Stimulated activated CD8-positive, alpha-beta memory T cell treated with anti-CD3 and anti-CD28 coated beads, Interleukin-4, amount 100 ng/mL, for 4 hours (primary cell): ENCODE measurements at places on chromosomes 3 and 15.

- DNase-seq: no peak
Measured at GRCh38 chr15:21271566-21271965, 168.7 kb downstream of the POTEB3 start.

DNA sequence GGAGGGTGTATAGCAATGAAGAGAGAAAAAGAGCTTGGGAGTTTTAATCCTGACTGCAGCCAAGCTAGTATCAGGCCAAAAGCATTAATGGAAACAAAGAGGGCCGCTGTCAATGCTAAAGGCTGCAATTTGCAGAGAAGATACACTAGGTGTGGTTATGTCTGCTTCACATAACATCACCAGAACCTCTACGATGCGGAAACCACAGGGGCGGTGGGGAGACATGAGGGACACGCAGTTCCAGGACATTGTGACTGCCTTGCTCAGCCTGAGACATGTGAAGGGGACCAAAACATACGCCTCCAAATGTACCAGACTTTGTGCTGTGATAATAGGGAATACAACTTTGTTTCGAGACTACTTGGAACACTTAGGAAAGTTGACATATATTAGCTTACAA lies 88.4 kb downstream of the APBA2 start:
- DNase-seq: no peak

- no peak for DNase-seq
Measured at GRCh38 chr3:32138545-32139104, 32.2 kb downstream of the GPD1L start.

- no peak for DNase-seq
Measured at GRCh38 chr3:6282918-6283317, 578.0 kb upstream of the GRM7 start.

GRCh38 chr15:56472278-56472677 lies 7.3 kb upstream of the MNS1 start:
- DNase-seq: no peak

- DNase-seq: peak; percentile 80
Measured at GRCh38 chr3:72996473-72997333, at the start of gene PPP4R2. PPP4R2 (plus strand) TSS chr3:72996811; CDS start chr3:72997038, 227 bp downstream.

DNA sequence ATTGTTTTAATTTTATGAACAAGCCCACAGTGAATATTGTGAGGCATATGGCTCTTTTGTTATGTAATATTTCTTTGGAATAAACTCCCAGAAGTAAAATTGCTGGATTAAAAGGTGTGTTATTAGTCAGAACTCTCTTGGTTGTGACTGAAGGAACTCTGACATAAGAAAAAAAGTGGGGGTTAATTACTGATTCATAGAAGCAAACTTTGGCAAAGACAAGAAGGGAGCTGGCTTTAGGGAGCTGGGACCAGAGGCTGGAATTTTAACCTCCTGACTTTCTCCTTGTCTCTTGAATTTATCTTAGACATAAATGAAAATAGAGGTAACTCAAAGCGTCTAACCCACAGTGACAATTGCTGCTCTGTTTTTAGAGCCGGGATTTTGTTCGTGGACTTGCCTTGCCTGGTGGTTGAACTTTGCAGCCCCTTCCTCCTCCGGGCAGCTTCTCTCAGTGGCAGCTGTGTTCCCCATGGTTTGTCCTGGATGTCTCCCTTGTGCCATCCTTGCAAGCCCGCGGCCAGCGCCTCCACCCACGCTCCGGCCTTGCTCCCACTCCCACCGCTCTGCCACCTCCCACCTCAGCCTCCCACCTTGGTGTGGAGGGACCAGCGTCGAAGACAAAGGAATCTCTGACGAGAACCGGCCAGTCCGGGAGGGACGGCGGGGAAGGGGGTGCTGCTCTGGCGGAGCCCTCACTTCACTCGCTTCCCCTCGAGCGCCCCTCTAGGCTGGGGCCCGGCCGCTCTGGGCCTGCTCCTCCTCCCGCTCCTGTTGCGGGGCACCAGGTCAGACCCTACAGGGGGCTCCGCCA lies 28.0 kb downstream of the ARHGAP31 start:
- DNase-seq: no peak

DNA sequence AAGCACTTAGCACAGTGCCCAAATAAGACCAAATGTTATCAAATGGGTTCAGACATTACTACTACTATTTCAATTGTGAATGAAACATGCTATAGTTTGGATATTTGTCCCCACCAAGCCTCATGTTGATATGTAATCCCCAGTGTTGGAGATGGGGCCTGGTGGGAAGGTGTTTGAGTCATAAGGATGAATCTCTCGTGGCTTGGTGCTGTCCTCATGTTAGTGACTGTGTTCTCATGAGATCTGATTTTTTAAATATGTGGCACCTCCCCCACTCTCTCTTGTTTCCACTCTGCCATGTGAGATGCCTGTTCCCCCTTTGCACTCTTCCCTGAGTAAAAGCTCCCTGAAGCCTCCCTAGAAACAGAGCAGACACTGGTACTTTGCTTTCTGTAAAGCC lies 148.7 kb upstream of the TGFBR2 start:
- DNase-seq: no peak

DNA sequence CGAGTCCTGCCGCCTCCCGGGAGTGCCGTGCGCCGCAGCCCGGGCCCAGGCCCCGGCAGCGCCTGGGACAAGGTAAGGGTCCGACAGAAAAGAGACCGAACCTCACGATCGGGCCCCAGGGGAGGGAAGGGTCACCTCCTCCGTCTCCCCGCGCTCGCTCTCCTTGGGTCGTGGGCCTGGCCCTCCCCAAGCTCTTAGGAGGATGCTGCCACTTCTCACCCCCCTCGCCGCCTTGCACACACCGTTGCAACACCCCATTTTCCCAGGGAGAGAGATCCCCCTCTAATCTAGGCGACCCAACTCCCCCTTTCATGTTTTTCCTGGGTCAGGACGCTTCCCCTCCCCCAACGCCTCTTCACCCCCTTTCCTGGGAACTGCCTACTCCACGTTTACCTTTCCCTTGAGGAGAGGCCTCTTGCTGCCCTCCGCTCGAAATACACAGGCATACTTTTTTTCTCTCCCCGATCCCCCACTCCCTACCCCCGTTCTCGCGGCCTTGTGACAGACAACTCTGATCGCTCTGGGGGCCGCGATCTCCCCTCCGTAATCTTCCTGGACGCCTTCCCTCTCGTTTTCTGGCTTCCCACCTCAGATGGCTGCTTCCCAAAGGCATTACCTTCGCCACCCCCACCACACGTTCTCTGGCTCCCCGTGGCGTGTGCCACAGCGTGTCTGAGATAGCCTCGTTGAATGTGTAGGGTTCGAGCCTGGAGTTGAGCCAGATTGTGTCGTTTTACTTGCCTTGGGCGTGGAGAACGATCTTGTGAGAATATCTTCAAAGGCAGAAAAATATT lies 688 bp downstream of the SETD5 start:
- no peak for DNase-seq

DNA sequence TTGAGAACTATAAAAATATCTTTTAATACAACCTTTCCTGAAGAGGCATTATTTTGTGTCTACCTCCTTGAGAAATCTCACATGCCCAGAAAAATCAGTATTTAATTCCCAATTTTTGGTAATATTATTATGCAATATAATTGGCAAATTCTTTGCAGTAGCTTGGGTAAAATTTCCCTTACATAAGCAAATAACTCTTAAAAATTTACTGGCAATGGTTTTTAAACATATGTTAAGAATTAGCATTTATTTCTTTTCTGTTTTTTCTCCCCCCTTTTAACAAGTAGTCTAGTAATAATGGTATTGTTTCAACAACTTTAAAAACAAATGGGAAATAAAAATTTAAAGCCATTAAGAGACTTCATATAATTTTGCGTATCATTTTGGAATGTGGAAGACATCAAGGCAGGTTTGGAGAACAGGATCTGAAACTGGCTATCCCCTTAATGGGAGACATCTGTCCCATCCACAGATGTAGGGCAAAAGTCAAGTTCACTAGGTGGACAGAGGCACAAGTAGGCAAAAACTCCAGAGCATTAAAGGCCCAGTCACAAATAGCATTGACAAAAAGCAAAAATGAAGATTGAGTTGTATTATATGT lies 89.6 kb upstream of the AADACL2 start:
- no peak for DNase-seq

DNA sequence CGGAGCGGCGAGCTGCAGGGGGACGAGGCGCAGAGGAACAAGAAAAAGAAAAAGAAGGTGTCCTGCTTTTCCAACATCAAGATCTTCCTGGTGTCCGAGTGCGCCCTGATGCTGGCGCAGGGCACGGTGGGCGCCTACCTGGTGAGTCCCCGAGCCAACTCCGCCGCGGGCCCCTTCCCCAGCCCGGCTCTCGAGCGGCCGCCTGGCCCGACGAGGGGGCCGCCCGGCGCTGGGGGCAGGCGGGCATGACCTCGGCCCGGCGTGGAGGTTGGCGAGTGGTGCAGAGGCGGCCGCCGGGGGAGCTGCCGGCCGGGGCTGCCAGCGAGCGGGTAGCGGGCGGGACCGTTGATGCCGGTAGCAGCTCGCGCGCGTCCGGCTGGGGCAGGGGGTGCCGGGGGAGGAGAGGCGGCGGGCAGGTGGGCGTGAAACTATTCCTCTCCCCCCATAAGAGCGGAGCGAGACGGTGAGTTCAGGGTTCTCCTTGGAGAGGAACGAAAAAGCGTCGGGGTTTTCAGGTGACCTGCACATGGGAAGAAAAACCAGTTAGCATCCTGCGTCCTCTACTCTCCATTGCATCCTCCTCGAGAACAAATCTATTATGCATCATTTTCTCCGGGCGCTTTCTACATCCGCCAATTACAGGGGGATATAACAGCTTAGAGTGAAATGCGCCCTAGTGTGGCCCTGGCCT lies 585 bp downstream of the SLCO3A1 start:
- no peak for DNase-seq

- no peak for DNase-seq
Measured at GRCh38 chr15:90933301-90933700, 952 bp upstream of the HDDC3 start.

DNA sequence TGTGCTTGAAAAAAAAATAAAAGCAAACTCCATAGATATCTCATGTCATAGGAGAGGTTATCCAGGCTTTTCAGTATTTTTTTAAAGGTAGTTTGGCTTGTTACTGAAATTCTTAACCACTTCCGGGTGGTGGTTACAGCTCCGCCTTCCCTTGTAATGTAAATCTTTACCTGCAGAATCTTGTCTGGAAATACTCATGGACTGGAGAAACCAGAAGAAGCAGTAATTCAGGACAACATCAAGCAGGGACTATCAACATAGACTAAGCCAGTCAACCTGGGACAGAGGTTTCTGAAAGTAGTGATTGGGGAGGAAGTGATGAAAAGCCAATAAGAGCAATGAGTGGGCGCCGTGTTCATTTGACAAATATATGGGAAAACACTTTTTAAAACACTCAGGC lies 78.9 kb upstream of the SKOR1 start:
- no peak for DNase-seq

DNA sequence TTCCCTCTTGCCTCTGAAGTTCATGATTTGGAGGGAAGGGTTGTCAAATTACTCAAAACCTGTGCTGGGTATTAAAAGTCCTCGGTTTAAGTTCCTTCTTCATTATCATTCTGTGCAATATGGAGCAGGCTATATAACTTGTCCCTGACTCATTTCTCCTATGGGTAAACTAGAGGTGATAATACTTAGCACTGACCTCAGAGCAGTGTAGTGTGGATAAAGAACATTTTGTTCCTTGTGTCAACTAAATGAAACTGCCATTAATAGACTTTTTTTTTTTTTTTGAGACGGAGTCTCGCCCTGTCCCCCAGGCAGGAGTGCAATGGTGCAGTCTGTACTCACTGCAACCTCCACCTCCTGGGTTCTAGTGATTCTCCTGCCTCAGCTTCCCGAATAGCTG lies 2.2 kb upstream of the BBX start:
- DNase-seq: no peak

- DNase-seq: no peak
Measured at GRCh38 chr15:57703387-57703786, 3.1 kb upstream of the POLR2M start.

DNA sequence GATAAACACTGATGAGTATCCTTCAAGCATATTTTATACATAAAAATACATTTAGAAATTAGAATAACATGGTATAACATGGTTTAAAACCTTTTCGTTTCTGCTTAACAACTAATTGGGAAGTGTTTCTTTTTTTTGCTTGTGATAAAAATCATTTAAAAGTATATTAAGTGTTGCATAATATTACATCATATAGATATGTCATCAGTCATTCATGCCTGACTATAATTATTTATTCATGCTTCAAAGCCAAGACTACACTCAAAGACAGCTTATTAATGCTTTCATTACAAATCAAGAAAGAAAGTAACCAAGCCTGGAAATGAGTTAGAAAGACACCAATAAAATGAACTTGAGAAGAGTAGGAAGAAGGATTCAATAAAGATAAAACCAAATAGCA lies 136.6 kb upstream of the TP63 start:
- DNase-seq: no peak

- no peak for DNase-seq
Measured at GRCh38 chr3:114178770-114179368, at the start of gene DRD3. DRD3 (minus strand) TSS chr3:114179052; CDS start chr3:114171992, 7,060 bp downstream.

- DNase-seq: no peak
Measured at GRCh38 chr3:72961752-72962151, 34.9 kb upstream of the PPP4R2 start.

DNA sequence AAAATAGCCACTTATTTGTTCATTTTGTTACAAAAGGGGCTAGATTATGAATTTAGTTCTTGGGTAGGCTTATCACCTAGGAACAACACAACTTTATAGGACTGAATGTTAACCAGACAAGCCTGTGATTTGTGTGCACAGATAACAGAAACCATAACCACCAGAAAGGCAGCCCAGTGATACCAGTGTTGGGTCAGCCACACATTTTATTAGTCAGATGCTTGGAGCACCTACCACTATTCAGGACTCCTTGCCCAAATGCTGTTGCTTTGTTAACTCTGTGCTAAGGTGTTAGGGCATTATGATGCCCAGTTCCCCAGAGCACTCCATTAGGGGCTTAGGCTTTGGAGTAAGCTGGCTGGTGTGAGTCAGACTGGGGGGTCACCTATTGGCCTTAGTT lies 22.5 kb downstream of the PLCL2 start:
- DNase-seq: no peak

GRCh38 chr3:43017004-43017403 lies 37.9 kb downstream of the GASK1A start:
- no peak for DNase-seq

- DNase-seq: peak; percentile 71
Measured at GRCh38 chr15:75842722-75843677, at the start of gene UBE2Q2. UBE2Q2 (plus strand) TSS chr15:75843447; CDS start chr15:75843667, 220 bp downstream.

DNA sequence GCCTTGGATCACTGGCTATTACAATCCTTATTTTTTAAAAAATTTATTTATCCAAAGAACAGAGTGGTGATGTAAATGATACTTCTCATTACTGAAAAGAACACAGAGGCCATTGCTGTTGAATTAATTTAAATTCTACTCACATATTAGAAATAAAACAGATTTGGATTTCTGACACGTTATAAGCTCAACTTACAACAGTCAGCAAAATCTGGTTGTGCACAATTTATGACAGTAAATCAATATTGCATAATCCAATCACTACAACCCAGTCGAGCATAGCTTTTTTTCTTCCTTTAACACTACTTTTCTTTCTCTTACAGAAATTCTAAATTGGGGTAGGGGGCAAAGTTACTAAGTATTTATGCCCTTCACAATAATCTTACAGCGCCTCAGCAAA lies 17.3 kb upstream of the HGD start:
- DNase-seq: no peak

- DNase-seq: no peak
Measured at GRCh38 chr3:149615731-149616221, 42.0 kb downstream of the WWTR1 start.

GRCh38 chr3:12916159-12916558 lies 74.8 kb upstream of the RPL32 start:
- no peak for DNase-seq
